KG1 (cell line): ENCODE measurements at places on chromosomes 1 and 21.

DNA sequence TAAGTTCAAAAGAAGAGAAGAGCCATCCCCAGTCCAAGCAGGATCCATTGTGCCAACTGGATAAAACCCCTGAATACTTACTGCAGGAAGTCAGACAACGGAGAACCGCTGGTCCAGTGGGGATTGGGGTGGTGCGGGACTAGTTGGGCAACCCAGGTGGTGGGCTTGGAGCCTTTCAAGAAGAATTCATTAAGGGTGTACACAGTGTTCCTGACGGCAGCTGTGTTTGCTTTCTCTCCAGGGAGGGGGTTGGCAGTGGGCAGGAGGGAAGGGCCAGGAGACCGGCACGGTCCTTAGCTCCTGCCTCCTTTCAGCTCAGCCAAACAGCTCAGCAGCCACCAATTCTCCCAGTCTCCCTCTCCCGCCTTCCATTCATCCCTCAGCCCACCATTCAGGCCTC, 7.1 kb upstream of the CDK18 start:
- no peak for DNase-seq

- DNase-seq: no peak
Measured at GRCh38 chr21:37475186-37475868, 108.8 kb downstream of the DYRK1A start.

DNA sequence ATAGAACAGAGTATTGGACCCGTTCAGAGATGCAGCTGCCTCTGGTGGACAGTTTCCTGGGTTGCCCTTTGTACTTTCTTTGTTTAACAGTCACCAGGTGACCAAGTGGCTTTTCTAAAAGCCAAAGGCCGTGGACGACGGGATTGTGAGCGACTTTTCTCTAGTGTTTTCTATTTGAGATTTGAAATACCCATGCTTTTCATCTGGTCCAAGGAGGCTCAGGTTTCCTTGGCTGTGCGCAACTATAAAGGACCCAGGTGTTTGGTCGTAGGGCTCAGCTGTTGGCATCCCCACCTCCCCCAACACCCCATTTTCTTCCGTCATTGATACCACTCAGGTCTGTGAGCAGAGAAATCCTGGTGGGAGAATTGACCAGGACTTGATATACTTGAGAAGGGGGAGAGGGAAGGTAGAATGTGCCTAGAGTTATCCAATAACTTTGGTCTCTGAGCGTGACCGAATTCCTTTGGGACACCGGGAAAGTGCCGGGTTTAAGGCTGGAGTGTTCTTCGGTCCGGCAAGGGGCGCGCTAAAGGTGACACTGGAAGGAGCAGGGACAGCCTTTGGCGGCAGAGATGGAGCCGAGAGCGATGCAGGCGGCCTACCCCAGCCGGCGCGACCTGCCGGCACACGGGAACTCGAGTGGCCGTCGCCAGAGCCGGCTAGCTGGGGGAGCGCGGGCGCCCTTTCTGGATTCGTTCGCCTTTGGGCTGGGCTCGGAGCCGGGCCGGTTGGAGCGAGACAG, 83.4 kb upstream of the BMP8A start:
- no peak for DNase-seq

- DNase-seq: no peak
Measured at GRCh38 chr21:40623528-40623927, 223.4 kb downstream of the DSCAM start.

DNA sequence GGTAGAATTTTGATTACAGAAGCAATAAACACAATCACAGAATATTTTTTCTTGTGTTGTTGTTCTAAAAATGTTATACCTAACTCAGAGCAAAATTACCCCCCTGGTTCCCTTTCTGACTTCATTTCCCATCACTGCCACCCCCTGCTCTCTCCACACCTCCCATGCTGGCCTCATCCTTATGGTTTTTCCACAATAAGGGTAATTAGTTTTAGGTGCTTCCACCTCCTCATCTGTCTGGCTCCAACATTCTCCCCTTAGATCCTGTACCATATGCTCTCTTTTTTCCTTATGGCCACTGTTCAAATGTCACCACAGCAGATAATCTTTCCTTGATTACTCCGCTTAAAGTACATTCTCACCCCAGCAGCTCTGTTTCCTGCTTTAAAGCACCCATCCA, 2208.6 kb downstream of the MRPL39 start:
- no peak for DNase-seq
